Stimulated activated CD8-positive, alpha-beta memory T cell treated with anti-CD3 and anti-CD28 coated beads, Interleukin-12 subunit alpha, Interleukin-12 subunit beta, amount 100 ng/mL, for 1 hour (primary cell): ENCODE measurements at places on chromosomes 13 and 19.

DNA sequence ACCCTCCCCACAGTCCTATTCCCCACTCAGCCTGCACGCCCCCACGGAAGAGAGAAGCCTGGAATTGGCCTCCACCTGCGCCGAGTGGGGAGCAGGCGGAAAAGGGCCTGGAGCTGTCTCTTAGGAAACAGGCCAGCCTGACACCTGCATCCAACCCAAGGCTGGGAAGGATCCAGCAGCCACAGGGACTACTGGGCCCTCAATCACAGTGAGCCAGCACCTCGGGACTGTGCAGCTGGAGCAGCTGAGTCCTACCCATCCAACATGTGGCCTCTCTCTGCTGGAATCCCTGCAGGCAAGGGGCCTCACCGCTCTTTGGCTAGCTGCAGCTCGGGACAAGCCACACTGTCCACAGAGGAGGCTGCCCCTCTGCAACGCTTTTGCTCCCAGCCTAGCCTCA is 8.3 kb upstream of the EPHX3 start:
- DNase-seq, result no peak

DNA sequence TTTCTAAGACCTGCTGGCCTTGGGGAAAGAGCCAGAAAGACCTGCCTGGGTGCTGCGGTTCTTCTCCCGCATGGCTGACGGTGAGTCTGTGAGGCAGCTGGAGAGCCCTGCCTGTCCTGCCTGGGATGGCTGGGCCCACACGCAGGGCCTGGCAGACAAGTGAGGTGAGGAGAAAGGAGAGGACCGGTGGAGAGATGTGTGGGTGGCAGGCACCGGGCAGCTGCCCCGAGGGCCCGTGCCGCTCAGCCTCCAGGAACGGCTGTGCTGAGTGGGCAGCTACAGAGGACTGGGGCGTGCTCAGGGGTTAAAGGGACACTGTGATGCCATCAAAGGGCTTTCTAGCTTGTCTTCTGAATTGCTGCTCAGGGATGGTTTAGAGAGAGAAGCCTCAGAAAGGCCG is 53.8 kb downstream of the MLLT1 start:
- DNase-seq, result no peak

DNA sequence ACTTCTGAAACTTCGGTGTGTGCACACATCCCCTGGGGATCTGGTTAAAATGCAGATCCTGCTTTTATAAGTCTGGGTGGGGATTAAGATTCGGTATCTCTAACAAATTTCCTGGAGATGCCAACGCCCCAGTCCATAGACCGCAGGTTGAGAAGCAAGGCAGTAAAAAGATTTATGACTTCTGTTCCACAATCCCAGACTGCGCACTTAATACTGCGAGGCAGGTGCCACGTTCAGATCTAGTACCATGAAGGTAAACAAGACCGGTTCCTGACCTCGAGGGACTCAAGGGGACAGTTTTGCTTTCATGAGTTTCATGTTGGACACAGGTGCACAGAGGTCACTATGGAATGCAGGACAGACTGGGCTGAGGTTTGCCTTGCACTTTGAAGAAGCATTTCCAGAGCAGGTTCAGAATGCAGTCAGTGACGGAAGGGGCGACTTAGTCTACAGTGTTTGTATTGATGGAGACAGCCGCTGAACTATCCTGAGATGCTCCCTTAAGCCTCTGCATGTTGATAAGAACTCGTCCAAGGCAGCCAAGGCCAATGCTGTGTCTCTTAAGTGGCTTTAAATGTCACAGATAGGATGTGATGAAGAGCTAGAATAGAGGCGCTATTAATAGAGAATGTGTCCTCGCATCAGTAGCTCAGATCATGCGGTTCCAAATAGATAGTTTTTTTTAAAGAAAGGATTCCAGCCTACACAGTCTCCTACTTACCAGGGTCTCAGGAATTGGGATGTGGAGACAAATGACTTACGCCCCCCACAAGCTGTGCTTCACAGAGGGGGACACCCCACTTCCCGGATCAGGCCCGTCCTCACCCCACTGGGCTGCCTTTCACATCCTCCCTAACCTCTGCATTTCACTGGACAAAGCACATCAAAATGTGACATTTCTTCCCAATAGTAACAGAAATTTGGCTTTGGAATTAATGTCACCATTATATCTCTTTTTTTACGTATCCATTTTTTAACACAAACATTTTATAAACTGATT is 97.1 kb upstream of the IRS2 start:
- DNase-seq, result no peak

DNA sequence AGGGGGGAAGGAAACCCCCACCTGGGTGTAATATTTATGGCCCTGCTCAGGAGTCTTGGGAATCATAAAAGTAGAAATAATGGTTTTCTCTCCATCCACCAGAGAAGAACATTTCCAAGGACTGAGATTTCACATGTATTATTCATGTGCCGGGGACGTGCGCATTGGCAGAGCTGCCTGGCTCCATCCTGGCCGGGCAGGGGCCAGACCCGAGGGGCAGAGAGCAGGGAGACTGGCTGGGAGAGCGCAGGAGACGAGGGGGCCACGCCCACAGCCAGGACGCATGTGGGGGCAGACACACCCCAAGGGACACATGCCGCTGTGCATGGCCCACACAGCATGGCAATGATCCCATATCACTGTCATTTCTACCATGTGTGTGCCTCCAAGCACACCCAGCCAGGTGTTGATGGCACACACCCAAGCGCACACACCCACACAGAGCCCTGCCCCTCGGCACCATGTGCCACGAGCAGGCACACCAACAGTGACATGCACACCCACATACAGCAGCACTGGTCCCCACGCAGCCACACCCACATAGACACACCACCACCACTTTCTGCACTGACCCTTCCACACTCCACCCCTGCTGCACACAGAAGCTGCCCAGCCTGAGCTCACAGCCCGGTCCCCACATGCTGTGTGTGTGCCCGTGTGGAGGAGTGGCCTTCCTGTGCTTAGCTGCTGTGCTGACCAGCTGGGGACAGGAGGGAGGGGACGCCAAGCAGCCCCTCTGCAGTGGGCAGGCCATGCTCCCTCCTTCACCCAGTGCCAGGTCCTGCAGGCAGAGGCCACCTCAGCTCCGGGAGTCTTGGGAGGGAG is 39.3 kb downstream of the CEBPG start:
- no peak for DNase-seq

- no peak for DNase-seq
Measured at GRCh38 chr13:27794921-27795717, 2.8 kb downstream of the GSX1 start.
